ENCODE measurements at places on chromosomes 13 and 19.

DNA sequence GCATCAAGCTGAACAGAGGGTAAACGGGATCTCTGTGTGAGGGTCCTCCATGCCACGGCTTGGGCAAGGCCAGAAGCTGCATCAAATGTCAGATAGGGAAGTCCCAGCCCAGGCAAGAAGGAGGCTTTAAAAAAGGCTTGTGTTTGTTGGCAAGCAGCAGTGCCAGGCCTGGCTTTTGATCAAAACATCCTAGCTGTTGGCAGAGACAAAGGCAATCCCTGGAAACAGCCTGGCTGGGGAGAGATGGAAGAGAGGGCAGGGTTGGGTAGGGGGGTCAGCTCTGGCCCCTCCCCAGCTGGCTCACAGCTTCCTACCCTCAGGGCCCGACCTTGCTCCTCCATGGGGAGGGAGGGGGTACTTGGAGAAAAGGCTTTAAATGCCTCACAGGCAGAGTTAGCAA is 61.8 kb upstream of the KCTD15 start:
- DNase-seq = no peak

GRCh38 chr13:70375718-70376117 is 267.5 kb upstream of the KLHL1 start:
- no peak for DNase-seq

DNA sequence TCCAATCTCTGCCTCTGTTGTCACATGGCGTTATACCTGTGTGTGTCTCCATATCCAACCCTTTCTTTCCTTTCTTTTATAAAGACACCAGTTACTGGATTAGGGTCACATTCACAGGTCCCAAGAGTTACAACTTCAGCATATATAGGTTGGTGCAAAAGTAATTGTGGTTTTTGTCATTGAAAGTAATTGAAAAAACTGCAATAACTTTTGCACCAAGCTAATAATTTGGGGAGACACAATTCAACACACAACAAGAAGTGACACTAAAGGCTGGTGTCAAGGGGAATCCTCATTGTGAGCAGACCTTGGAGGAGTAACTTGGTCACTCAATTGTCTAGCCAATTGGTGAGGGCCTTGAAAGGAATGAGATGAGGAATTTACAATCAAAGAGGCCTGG is 1366.1 kb downstream of the PCDH9 start:
- DNase-seq = no peak

- DNase-seq = no peak
These were observed 371.4 kb downstream of the KCNRG start for GRCh38 chr13:50386541-50387050.

GRCh38 chr13:90564566-90564965 is 782.9 kb upstream of the MIR17HG start:
- no peak for DNase-seq

DNA sequence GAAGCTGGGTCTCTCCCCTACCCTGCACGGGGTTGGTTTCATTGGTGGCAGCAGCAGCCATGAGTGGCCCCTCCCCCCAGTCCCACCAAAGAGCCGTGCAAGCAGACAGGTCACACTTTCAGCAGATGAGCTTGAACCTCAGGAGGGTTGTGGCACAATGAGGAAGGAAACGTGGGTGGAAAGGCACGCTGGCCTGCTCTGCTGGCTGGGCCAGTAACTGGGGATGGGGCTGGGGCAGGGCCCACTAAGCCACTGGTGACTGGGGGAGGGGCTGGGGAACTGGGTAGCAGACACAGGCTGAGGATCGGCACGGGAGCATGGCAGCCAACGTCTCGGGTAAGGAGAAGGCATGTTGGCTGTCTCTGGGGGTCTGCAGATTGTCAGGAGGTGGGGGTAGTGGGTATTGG is at the start of gene P2RY11:
TSS of gene P2RY11 (plus strand) at position 289 of the 407 bp plus-strand sequence. CDS start at position 318, 29 bp downstream.
- no peak for DNase-seq

DNA sequence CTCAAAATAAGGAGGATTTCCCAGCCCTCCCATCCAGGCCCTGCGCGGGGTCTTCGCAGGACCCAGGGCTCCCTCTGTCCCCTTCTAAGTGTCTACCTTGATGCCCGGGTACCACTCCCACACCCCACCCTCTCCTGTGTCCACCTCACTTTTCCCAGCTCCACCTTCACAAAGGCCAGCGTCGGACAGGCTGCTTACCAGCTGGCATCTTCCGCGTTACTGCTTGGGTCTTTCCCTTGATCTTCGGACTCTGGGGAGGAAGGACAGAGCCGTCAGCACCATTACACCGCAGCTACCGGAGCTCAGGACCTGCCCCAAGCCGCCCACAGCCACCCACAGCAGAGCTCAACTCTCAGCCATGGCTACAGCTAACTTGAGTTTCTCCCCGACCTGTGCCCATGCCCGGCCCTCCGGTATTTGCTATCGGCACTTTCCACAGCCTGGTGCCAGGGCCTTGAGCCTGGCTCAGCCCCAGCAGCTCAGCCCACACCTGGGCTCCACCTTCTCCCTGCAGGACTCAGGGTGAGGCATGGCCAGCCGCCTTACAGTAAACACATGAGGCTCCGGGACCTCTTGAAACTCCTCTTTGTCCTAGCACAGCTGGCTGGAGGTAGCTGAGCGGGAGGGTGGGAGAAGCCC is 3.8 kb downstream of the C13orf46 start:
- no peak for DNase-seq

DNA sequence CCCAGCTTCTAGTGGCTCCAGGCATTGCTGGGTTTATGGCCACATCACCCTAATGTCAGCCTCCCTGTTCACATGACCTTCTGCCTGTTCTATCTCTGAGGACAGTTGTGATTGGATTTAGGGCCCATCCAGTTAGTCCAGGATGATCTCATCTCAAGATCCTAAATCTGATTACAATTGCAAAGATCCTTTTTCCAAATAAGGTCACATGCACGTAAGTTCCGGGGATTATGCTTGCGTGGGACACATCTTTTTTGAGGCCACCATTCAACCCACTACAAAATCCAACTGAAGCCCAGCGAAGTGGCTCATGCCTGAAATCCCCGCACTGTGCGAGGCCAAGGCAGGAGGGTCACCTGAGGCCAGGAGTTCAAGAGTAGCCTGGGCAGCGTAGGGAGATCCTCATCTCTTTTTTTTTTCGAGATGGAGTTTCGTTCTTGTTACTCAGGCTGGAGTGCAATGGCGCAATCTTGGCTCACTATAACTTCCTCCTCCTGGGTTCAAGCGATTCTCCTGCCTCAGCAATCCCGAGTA is 12.3 kb downstream of the PLD3 start:
- DNase-seq = no peak

DNA sequence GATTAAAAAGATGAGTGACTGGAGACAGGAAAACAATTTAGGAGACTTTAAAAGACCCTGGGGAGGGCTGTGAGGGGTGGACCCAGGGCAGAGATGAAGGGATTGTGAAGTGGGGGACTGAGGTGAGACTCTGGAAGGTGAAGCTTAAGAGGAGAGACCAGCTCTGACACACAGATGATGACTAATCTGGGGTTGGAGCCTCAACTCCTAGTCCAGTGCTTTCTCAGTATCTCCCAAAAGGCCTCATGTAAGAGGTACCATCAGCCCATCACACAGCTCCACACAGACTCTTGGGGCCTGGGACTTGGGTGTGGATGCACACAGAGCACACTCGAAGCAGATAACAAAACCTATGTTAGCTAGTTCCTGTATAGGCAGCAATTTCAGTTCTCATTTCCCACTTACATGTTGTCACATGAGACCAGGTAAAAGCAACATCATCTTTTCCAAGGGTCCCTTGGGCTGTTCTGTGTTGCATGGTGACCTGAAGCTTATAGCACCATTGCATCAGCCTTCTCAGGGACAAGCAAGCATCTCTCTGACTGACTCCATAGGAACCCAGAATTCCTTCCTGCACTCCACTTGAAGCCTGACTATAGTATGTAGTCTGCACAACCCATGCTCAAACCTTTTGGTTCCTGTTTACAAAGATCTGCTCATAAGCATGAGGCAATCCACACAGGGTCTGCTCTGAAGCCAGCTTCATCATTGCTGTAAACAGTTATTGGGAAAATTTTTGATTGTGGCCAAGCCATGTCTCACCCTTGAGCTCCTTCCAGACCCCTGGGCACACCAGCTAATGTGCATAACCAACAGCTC is 88.6 kb upstream of the MYCBP2 start:
- no peak for DNase-seq

GRCh38 chr19:14519860-14520407 is 1.7 kb upstream of the DNAJB1 start:
- DNase-seq = no peak

DNA sequence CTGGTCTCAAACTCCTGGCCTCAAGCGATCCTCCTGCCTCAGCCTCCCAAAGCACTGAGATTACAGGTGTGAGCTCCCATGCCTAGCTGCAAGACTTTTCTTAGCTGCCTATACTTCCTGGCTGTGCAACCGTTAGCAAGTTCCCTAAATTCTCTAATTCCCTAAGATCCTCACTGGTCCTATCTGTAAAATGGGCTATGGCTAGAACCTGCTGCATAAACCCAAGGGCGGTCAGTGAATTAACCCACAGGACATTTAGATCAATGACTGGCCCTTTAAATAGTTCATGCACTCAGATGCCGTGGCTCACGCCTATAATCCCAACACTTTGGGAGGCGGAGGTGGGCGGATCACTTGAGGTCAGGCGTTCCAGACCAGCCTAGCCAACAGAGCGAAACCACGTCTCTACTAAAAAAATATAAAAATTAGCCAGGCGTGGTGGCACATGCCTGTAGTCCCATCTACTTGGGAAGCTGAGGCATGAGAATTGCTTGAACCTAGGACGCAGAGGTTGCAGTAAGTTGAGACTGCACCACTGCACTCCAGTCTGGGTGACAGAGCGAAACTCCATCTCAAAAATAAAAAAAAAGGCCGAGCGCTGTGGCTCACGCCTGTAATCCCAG is 4.1 kb upstream of the C19orf53 start:
- DNase-seq = no peak

DNA sequence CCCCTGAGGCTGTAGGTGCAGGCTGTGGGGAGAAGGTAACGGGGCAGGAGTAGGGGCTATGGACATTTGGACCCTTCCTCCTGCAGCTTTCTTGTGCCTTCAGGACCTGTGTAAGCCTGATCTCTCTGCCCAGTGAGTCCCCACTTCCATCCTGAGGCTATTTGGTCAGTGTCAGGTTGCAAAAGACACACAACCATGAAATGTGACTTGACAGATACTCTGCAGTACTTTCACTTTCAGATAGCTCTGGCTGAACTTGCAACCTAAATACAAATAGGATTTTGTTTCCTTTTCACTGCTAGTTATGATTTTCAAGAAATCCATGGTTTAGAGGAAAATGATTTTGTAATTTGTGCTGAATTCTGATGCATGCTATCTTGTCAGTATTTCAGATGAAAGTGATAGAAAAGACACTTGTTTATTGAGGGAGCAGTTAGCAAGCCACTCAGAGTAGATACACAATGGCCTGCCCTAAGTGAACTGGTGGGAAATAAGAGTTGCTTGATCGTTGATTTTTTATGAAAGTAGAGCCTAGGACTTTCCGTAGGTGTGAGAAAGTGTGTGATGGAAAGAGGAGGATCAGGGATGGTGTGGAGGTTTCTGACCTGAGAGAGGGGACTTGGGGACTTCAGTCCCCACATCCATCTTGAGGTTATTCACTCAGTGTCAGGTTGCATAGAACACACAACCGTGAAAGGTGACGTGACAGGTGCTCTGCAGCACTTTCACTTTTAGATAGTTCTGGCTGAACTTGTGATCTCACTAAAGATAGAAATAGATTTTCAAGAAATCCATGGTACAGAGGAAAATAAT is 18.1 kb upstream of the EID2 start:
- DNase-seq = no peak

DNA sequence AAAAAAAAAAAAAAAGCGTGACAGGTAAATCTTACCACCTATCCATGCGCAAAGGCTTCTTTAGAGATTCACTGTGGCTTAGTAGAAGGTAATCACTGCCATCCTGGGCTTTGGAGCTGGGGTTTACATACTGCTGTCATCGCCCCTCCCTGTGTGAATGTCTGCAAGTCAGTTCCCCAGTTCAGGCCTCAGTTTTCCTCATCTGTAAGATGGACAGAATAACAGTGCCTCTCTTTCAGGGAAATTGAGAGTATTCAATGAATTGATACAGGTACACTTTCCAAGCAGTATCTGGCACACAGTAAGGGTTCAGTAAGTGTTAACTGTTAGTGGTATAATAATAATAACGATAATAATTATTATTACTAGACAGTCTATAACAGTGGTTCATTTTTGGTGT is 2.2 kb downstream of the RELB start:
- no peak for DNase-seq

DNA sequence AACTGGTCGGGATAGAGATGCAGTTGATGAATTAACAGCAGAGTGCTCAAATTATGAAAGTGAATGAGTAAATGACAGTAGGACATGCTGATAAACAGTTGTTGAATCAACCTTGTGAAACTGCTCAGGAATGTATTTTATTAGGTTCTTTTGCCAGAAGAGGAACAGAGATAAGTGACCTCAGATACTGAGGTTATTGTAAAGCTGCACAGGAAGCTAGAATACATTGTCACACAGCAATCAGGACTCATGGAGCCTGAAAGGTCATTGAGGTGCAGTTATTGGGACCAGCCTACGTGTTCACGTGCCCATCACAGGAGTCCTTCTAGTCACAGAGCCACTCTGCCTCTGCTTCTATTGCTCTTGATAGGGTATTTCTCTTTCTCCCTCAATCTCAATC is 47.5 kb upstream of the MED4 start:
- no peak for DNase-seq

- no peak for DNase-seq
These were observed 222.0 kb downstream of the PCDH9 start for GRCh38 chr13:67008075-67008668.

DNA sequence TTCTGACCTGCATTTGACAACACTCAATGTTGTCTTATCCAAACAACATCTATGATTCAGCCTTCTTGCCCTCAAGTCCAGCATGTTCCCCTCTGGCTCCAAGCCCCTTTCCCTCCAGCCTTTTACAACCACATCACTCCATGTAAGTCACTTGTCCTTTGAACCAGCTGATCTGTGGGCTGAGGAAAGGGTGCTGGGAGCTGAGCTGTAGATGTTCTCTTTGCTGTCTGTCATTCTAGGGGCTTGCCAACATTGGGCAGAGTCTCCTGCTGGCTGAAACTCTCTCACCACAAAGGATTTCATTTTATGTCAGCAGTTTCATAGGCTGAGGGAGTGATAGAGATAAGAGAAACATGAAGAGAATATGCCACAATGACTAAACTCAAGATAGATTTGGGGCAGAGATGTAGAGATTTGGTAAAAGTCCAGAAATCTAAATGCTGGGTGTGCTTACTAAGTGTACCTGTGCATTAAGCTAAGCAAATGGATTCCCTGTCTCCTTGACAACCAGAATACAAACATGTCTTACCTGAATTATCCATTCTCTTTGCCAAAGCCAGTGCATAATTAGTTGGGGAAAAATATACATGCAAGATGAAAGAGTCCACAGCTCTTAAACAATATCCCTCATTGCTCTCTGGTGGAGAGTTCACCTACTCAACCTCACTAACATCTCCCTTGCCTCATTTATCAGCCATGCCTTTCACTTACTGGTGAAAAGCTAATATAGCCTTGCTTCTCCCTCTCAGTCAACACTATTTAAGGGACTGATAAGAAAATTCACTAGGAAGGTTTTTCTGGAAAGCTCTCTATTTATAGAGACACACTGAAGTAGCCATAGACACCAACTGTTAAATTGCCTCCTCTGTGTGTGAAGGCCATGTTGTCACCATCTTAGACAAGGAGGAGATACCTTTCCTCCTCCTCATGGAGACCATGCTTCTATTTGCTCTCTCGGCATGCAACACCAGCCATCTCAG is 175.5 kb upstream of the SERP2 start:
- DNase-seq = no peak

- no peak for DNase-seq
These were observed at the start of gene ERICH6B for GRCh38 chr13:45615501-45616101. Gene ERICH6B, minus strand, starts transcription at chr13:45615739. Its CDS starts 18,734 bp downstream, at chr13:45597005.

Data from stimulated activated CD8-positive, alpha-beta memory T cell treated with anti-CD3 and anti-CD28 coated beads, Interleukin-15, amount 100 ng/mL, for 4 hours (primary cell).